Mucosa of descending colon (tissue), 3 donors: ENCODE measurements at places on chromosomes 4 and X. TPM values are rescaled to one million over a fixed set of nuclear protein-coding genes. Genes with fewer than 3 reads are reported as not detected.

The FAM149A gene
- 13.6 TPM for total RNA-seq

The CSAG3 gene
- total RNA-seq, result not detected

The FMR1NB gene
- total RNA-seq, result not detected

The TLL1 gene
- total RNA-seq, result 2.5 TPM

The GUCY1A1 gene
- 213 TPM for total RNA-seq

GRCh38 chr4:51845711-51846110 lies 2.8 kb downstream of the DCUN1D4 start:
- DNase-seq, result no peak

DNA sequence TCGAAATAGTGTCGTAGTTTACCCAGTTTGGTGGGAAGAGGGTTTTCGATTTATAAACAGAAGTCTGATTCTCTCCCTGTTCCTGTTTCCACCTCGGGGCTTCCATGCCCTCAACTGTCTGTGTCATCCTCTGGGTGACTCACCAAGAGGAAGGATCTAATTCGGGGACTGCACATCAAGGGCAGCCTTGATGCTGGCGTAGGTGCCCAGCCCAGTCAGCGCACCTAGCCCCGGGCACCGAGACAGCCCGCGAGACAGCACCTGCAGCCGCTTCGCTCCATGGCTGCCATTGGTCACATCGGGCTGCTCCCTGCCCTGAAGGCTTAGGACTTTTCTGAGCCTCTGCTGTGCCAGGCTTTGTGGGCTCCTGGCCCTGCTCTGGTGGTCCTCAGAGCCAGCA lies 7.7 kb downstream of the ABCD1 start:
- no peak for DNase-seq

DNA sequence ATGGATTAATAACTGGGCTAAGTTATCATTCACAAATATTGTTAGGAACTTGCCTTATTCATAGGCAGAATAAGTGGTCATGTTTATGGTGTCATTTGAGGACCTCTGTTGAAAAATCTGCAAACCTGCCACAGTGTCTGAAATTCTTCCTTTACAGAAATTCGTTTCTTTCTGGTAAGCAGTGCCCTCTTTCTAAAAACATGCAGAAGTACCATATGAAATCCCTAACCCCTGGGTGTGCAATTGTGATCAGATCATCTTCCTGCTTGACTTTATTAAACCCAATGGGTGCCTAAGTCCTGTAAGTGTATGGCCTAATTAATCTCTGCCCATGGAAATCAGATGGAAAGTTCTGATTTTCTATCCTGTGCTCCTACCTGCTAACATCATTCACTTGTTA lies 4.4 kb upstream of the HTATSF1 start:
- DNase-seq, result no peak

DNA sequence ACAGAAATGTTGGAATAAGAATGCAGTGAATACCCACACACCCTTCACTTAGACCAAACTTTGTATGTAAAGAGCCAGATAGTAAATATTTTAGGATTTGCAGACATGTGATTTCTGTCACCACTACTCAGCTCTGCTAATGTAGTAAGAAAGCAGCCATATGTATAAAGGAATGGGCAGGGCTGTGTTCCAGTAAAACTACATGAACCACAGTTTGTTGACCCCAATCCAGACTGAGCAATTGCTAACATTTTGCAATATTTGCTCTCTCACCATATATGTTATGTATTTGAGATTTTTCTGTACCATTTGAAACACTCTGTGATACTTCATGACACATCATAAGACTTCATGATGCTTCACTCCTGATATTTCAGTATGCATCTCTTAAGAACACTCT lies 32.0 kb upstream of the TBC1D1 start:
- DNase-seq, result no peak

- no peak for DNase-seq
Observed at GRCh38 chr4:165118256-165118909, 5.7 kb upstream of the TMEM192 start.

- no peak for DNase-seq
Observed at GRCh38 chr4:82865592-82865991, 25.4 kb downstream of the SEC31A start.

DNA sequence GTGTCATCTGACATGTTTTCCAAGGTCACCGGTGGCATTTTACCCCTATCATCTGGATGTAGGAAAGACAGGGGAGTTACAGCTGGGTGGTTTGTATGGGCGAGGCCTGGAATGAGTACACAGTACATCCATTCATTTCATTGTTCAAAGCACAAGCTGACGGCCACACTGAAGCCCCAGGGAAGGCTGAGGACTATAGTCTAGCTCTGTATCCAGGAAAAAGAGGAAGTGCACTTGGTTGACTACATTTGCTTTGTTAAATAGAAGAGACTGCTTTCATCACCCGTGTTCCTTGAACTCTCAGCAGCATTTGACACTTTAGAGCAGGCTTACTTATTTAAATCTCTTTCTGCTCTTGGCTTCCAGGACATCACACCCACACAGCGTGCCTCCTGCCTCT lies 1041.0 kb upstream of the TENM3 start:
- DNase-seq, result no peak

DNA sequence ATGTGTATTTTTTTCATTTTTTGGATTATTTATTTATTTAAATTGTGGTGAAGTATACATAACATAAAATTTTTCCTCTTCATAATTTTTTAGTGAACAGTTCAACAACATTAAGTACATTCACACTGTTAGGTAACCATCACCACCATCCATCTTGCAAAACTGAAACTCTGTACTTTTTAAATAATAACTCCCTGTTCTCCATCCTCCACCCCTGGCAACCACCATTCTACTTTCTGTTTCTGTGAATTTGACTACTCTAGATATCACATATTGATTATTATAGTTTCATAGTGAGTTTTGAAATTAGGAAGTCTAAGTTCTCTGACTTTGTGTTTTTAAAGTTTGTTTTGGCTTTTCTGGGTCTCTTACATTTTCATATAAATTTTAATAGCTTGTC lies 89.3 kb upstream of the STX18 start:
- no peak for DNase-seq

GRCh38 chrX:33211356-33212260 lies at the start of gene DMD:
Gene DMD, minus strand, starts transcription at chrX:33211549. Its CDS starts 237 bp downstream, at chrX:33211312.
- DNase-seq, result no peak

GRCh38 chrX:49303346-49303745 lies at the start of gene GAGE10:
Gene GAGE10, plus strand, starts transcription at chrX:49303646. Its CDS starts 1,214 bp downstream, at chrX:49304860.
- no peak for DNase-seq

DNA sequence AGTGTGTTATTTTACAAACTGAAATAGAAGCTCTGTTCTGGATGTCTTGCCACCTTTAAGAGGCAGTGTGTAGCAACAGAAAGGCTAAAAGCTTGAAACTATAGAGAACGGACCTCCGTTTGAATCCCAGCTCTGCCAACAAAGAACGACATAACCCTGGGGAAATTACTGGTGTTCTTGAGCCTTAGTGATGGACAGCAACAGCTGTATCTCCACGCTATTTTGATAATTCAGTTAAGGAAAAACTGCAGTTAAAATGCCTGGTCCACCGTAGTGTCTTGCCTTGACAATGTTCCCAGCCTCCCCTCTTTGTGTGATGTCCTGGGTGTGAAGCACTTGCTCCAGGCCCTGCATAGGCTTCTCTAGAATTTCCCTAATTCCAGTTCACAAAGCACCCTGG lies 256.8 kb upstream of the HS3ST1 start:
- no peak for DNase-seq

DNA sequence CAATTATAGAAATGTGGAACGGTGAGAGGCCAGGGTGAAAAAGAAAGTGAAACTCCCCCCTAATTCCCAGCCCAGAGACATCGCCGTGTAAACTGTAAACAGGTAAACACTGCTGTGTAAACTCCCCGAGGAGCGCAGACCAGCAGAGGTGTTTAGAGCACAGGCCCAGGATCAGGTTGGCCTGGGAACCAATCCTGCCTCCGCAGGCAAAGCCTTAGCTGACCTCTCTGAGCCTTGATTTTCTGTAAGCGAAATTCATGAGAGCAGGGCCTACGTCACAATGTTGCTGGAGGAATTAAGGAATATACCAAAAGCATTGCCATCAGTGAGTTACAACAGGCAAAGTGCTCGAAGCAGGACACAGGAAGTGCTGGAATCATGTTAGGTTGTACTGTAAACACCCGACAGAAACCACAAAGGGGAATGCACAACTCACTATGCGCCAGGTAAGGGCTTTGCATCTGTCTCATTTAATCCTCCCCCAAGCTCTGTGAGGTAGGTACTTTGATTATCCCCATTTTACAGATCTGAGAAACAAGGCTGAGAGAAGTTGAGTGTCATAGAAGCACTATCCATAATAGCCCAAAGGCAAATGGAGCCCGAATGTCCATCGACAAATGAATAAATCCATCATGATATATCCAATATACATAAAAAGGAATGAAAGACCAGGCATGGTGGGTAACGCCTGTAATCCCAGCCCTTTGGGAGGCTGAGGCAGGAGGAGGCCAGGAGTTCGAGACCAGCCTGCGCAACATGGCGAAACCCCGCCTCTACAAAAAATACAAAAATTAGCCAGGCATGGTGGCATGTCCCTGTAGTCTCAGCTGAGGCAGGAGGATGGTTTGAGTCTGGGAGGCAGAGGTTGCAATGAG lies 30.7 kb upstream of the KIAA0232 start:
- no peak for DNase-seq

- no peak for DNase-seq
Observed at GRCh38 chr4:39702716-39703115, 4.8 kb downstream of the UBE2K start.

GRCh38 chrX:63929608-63930007 lies 144.6 kb upstream of the ARHGEF9 start:
- DNase-seq, result no peak

GRCh38 chrX:67780694-67781109 lies 236.9 kb downstream of the AR start:
- peak; percentile 53 for DNase-seq

GRCh38 chr4:114040319-114041116 lies 61.1 kb upstream of the ARSJ start:
- DNase-seq, result no peak

DNA sequence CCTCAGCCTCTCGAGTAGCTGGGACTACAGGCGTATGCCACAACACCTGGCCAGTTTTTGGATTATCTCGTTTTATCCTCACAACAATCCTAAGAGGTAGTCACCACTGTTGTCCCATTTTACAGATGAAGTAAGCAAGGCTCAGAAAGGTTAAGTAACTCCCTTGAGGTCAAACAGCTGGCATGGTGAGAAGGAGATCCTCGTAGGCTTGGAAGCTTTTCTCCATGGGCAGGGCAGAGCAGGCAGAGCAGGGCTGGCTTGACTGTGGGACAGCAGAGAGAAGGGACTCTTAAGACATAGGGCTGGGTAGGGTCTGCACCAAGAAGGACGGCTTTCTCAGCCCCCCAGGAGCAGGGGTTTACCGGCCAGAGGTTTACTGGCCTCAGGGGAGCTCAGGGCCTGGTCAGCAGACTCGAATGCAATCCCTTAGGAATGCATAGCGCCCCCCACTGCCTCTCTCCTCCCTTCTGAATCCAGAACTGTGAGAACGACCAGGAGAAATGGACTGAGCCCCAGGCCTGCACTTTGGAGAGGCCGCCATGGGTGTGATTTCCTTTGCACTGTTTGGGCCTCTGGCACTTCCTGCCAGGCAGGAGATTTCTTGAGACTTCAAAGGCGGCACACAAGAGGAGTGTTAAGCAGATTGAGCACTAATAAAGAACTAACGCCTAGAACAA lies 14.0 kb upstream of the CDKN2AIP start:
- DNase-seq, result peak; percentile 41

GRCh38 chr4:83010111-83010521 lies 507 bp downstream of the LIN54 start:
- no peak for DNase-seq

GRCh38 chrX:102599951-102600579 lies 750 bp downstream of the ARMCX5 start:
- no peak for DNase-seq

DNA sequence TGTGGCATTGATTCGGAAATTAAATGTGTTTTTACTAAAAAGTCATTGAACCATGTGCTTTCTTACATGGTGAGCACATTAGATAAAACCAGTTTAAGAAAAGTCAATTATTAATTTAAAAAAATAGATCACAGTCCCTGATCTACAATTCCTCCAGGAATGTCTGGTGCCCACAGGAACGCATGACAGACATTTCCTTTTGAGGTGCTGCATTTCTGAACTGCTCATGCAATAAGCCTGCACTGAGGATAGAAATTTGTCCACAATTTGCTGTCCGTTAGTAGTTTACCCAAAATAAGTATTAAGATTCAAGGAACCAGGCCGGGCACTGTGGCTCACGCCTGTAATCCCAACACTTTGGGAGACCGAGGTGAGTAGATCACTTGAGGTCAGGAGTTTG lies 8.2 kb upstream of the ADAMTS3 start:
- no peak for DNase-seq

DNA sequence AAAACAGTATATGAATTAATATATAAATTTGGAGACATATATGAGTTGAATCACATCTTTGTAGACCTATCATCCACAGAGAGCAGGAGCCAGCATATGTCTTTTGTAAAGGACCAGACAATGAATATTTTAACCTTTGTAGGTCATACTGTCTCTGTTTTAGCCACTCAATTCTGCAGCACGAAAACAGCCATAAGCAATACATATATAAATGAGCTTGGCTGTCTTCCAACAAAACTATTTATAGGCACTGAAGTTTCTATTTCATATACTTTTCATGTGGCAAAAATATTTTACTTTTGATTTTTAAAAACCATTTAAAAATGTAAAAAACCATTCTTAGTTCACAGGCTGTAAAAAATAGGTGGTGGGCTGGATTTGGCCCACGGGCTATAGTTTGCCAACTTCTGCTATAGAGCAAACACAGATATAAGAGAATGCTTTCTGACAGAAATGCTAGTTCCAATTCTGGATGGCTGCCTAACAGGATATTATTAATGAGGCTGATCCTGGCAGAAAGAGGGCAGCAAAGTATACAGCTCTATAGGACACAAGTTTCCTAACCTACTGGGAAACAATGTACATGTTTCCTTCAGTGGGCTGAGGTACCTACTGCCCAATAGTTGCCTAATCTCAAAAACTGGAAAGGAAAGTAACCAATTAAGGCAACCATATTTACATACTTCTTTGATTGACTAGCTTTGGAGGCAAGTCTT lies 58.1 kb upstream of the UCP1 start:
- DNase-seq, result no peak
